ENCODE measurements at places on chromosomes 13 and 19.

DNA sequence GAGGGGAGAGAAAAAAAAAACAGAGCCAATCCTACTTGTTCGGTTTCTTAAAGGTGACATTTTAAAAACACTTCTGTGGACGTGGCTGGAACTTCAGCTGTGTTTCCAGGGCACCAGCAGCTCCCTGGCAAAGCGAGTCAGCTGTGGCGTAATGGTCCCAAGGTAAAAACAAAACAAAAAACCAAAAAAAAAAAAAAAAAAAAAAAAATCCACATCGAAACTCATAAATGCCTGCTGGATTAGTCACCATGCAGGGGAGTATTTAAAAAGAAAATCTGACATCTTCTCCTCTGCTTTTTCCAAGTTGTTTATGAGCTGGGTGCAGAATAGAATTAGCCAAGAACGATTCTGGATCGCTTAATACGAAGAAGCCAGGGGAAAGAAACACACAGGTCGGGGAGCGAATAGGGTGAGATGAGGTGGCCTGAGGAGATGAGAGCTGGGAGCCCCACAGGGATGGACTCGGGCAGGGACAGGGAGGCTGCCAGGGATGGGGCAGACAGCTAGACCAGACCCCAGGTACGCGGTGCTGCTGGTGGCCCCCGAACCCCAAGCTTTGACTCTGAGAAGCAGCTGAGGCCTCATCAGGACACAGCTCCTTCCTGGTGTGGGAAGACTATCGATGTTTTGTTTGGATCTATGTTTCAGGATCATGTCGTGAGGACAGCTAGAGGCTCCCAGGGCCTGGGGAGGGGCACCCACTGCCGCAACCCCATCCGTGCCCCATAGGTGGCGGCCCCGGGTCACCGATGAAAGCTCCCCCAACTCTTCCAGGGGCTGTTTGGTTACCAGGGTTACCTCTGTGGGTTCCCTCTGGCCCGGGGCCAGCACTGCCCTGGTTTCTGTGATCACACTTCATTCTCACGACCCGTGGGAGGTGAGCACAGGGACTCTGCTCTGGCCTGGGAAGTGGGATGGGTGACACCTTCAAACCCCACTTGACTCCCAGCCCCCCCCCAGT is 3.1 kb upstream of the CTXN1 start:
- no peak for DNase-seq

- no peak for DNase-seq
Observed at GRCh38 chr19:13920940-13921747, 15.1 kb downstream of the CC2D1A start.

GRCh38 chr13:89783221-89783755 is 1564.2 kb upstream of the MIR17HG start:
- DNase-seq: no peak

DNA sequence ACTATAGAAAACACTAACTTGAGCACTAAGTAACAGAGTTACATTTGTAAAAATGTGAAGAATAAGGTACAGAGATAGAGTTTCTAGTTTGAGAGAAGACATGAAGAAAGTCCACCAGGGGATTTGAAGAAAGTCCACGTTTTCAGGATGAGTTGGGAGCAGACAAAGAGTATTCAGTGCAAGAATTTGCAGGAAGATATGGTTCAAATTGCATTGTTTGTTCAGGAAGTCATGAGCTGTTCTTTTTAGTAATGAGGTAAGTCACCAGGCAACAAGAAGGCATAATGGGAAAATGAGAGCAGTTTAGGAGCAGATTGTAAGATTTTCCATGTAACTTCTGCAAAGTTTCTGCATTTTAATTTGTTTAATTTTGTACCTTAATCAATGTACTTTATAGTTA is 618.0 kb downstream of the DACH1 start:
- no peak for DNase-seq

- no peak for DNase-seq
Observed at GRCh38 chr19:31527443-31527842, 178.2 kb upstream of the TSHZ3 start.

GRCh38 chr13:65881561-65882155 is 1348.5 kb downstream of the PCDH9 start:
- no peak for DNase-seq

DNA sequence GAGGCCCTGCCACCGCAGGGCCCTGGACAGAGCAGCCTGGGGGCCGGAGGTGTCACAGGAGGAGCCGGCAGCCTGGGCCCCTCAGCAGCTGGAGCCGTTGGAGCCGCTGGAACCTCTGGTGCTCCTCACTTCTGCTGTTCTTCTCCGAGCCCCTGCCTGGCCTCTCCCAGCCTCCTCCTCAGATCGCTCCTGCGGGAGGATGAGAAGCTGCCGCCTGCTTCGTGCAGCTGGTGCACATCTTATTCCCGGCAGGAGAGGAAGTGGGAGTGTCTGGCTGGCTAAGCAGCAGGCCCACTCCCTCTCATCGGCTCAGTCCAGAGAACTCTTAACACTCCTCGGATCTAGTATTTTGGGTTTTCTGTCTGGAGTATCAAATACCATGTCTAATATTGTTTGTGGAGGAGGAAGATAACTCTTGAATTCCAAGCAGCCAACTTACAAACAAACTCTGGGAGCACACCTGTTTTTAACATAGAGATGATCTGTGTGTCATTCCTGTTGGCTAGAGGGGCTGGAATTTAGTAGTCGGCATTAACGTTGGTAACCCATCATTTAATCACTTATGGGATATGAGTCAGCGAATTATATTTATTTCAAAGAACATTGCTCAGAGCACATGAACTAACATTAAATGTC is 37.1 kb upstream of the RNF113B start:
- DNase-seq: no peak

- DNase-seq: no peak
Observed at GRCh38 chr13:95603887-95604555, 40.5 kb downstream of the DZIP1 start.

GRCh38 chr19:19459073-19459472 is 53.6 kb downstream of the GATAD2A start:
- DNase-seq: no peak

- no peak for DNase-seq
Observed at GRCh38 chr13:27028683-27029480, 142.7 kb downstream of the USP12 start.

DNA sequence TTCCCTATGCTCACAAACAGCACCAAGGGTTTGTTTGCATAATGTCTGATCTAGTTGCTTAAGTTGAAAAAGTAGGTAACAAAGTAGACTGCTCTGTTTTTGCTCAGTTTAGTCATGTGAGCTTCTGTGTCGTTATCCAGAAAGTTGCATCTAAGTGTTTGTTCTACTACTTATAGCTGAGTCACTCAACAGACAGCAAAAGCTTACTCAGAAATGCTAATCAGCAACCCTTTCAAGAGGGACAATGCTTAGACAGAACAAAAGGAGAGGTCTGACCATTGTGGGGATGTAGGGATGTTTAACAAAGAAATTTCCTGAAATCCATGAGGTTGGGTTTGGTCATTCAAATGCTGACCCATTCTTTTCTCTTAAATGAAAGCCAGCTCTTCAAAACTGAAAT is 106.4 kb downstream of the ATP8A2 start:
- no peak for DNase-seq

DNA sequence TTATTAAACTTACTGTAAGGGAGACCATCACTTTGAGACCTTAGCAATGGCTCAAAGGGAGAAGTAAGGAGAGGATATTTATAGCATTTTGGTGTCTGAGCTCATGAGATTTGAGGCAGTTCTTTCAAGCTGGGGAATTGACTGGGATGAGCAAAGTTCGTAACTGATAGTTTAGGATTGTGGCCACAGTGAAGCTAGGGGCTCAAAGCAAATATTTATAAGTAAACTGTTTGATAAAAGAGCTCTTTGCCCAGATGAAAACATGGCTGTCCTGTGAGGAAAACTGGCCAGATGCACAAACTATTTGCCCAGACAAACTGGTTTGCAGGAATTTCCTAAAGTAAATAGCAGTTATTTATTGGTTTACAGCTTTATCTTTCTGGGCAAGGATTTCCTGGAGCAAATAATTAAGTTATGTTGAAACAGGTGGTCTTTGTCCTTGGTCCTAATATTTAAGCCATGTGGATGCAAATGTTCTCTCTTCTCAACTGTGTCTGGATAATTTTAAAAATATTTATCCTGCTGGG is 59.7 kb upstream of the TMTC4 start:
- DNase-seq: no peak

DNA sequence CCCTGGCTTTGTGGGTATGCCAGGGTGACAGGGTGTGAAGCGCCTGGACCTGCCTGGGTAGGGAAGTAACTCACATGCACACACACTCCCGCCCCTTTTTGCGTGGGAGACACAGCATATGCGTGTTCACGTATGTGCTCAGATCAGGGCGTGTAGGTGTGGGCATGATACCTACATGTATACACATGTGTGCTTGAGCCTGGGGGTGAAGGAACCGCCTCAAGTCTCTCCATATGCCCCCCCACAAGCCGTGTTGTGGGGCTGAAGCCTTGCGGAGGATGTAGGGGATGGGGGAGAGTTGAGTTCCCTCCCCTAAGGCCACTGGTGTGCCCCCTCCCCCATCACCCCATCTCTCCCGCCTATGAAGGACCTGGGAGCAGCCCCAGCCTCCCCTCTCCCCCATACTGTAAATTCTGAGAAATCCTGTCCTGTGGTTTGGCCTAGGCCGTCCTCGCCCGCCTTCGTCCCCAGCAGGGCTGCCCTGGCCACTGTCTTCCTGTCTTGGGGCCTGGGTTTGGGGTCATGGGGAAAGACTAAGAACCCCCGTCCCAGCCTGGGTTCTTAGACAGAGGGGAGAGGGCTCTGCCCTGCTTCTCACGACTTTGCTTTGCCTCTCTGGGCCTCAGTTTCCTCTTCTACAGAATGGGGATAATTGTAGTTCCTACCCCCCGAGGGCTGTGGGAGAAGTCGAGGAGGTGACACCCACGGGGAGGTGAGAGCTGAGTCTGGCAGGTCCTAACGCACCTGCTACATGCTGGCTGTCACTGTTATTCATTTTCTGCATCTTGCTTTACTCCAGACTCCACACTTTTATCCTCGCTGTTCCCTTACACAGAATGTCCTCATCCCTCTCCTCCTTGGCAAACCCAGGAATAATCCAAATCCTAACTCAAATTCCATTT is 14.3 kb downstream of the ACTL9 start:
- DNase-seq: peak; percentile 64

GRCh38 chr13:31168736-31169135 is 7.0 kb upstream of the HSPH1 start:
- DNase-seq: no peak

DNA sequence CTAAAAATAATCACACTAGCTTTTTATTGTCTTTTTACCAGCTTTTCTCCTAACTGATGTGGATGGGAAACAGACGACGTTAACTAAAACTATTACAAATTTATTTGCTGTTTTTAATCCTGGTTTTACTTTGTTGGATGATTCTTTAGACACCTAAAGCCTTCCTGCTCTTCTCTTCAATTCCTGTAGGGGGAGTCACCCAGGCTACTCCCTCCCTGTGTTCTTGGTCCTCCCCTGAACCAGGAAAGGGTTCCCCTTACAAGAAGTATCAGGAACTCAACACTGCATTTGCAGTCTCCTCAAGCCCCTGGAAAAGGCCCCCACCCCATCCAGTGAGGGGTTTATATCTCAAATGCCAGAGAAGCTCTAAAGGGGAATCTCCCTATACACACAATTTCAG is 206.1 kb downstream of the SUCLA2 start:
- DNase-seq: no peak

- no peak for DNase-seq
Observed at GRCh38 chr13:79936368-79937136, 404.4 kb downstream of the SPRY2 start.

GRCh38 chr19:21581646-21582240 is 76.3 kb downstream of the ZNF429 start:
- DNase-seq: no peak

GRCh38 chr13:110297766-110298504 is 9.0 kb downstream of the COL4A1 start:
- no peak for DNase-seq

- no peak for DNase-seq
Observed at GRCh38 chr19:3683405-3684053, 16.7 kb downstream of the PIP5K1C start.

- no peak for DNase-seq
Observed at GRCh38 chr13:76693086-76693485, 193.1 kb downstream of the KCTD12 start.

DNA sequence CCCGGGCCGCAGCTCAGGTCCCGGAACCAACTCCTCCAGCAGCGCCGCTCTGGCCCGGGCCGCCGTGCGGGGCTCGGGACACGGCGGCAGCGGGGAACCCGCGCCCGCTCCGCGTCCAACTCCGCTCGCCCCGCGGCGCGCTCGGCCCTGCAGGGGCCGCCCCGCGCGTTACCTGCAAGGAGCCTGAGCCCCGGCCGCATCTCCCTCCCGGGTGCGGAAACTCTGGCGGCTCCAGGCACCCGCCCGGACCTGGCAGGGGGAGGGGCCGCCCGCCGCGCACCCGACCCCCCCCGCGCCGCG is at the start of gene TMTC4:
TMTC4 (minus strand) TSS at position 224 of the 300 bp plus-strand sequence. CDS start 4,433 bp downstream, outside the sequence.
- DNase-seq: peak; percentile 52

- no peak for DNase-seq
Observed at GRCh38 chr19:4979211-4979807, 10.4 kb downstream of the KDM4B start.

DNA sequence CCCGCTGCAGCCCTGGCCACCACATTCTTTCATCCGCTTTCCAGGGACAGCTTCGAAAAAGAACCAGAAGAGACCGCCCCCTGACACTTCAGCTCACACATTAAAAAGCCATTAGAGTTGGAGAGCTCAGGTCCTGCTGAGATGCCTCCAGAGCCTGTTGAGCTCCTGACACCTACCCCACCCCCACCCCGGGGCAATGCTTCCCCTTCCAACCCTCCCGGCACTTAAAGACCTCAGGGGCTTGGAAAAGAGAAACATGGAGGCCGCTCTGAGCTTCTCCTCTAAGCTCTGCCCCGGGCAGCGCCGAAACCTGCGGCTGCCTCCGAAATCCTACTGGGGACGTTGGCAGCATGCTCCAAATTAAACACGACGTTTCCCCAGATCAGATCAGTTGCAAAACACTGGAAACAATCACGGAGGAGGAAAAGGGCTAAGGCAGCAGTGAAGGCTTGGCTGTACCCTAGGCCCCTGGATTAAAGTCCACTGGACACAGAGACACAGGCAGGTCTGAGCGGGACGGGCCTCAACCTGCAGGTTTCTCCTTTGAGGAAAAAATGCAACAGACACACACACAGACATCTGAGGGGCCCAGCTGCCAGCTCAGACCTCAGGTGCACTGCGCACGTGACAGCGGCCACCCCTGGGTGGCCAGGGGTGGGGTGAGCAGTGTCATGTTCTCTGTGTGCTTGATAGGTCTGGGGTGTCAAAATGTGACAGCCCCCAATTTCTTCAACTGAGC is 9.6 kb downstream of the SH3GL1 start:
- no peak for DNase-seq
